ENCODE measurements at places on chromosomes 2 and 18. TPM values are rescaled to one million over a fixed set of nuclear protein-coding genes. Genes with fewer than 3 reads are reported as not detected.

Gene NDUFS1
- 223 TPM for total RNA-seq

Gene ARHGAP28
- total RNA-seq = 17.8 TPM

Gene SPC25
- not detected for total RNA-seq

Gene UNC80
- total RNA-seq = not detected

Gene C1QL2
- total RNA-seq = 0.27 TPM

Gene CHRNA1
- 1,867 TPM for total RNA-seq

Gene CNTNAP5
- not detected for total RNA-seq

Gene HOXD10
- not detected for total RNA-seq

Gene TBC1D8
- 14.7 TPM for total RNA-seq

- DNase-seq = no peak
These were observed 3.2 kb downstream of the CFLAR start for GRCh38 chr2:201118961-201119854.

DNA sequence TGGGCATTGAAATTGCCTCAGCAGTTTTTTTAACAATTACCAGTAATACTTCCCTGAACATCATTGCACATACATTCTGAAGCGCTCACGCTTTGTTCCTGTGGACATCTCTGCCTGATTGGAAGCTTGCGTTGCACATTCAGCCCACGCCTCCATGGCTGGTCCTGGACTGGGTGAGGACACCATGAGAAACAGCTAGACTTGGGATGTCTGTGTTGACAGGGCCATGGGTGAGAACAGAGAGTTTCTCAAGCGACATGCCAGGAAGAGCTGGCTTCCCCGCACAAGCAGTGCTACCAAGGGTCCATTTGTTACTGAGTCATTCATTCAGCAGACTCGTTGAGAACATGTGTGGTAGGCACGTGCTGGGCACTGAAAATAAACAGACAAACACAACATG, 166.3 kb downstream of the GBX2 start:
- peak; percentile 7 for DNase-seq

GRCh38 chr18:34158881-34159690, 65.6 kb downstream of the NOL4 start:
- peak; percentile 48 for DNase-seq

GRCh38 chr18:36471393-36471792, 173.9 kb downstream of the FHOD3 start:
- no peak for DNase-seq

GRCh38 chr2:26697425-26697824, 4.9 kb downstream of the KCNK3 start:
- no peak for DNase-seq

DNA sequence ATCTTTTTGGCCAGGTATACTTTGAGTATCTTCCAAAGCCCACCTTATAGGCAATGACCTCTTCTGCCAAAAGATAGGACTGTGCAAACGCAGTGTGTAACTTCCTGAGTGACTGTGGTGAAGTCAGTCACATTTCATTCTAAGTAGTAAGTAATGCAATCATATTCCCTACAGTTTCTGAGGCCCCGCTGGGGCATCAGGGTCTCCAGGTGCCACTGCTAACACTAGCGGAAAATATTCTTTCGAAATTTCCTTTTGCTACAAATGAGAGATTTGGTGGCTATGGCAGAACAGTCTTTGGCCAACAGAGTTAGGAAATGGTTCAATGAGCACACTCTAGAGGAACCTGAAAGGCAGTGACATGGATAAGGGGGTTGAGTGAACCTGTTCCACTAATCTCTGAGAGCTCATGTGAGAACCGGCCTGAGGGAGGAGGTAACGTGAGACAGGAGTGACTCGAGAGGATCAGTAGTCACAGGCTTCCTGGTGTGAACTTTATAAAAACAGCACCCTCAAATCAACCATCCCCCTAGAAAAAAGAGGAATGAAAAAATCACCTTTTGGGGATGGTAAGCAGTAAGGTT, 102.6 kb upstream of the LPIN2 start:
- no peak for DNase-seq

DNA sequence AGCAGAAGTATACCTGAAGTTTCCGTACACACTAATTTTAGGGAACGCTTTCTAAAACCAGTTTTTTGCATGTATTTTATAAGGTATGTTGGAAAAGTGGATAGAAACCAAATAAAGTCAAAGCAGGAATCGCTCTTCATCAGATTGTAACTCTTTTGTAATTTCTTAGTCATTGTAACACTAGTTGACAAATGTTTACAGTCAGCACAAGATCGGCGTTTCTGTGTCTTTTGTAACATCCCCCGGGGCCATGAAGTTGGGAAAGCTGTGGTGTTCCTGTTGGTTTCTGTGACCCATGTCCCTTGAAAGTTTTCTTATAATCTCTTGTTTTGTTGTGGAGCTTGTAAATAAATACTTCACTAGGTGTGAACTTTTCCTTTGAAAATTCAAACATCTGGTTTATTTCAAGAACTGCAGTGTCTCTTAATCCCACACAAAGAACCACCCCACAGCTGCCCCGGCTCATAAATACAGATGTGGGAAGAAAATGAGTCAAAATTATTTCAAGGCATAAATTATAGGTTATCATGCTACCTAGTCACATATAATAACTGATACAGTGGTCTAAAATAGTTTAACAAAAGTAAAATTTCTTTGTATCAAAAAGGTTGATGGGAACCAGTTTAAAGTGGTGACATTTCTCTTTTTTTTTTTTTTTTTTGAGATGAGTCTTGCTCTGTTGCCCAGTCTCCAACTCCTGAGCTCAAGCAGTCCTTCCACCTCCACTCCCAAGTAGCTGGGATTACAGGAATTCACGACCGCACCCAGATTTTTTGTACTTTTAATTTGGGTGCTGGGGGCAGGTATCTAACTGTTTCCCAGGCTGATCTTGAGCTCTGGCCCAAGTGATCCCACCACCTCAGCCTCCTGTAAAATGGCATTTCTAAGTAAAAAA, 751 bp upstream of the NMI start:
- DNase-seq = peak; percentile 55

DNA sequence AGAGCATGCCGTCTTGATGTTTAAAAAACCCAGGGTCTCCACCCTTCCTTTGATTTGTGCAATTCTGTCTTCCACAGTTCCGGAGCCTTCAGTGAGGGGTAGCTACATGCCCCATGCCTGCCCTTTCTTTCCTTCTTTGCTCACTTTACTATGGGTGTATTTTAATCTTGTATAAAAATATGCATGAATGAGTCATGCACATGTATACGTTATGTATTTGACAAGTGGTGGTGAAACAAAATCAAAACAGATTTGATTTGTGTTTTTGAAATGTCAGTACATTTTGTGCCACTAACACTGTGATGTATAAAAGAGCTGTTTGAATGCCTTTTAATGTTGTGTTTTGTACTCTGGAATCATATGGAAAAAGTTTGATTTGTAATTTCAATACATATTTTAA, 126.5 kb downstream of the RNF144A start:
- no peak for DNase-seq

GRCh38 chr18:50429207-50429948, 54.5 kb downstream of the SKA1 start:
- peak; percentile 57 for DNase-seq

DNA sequence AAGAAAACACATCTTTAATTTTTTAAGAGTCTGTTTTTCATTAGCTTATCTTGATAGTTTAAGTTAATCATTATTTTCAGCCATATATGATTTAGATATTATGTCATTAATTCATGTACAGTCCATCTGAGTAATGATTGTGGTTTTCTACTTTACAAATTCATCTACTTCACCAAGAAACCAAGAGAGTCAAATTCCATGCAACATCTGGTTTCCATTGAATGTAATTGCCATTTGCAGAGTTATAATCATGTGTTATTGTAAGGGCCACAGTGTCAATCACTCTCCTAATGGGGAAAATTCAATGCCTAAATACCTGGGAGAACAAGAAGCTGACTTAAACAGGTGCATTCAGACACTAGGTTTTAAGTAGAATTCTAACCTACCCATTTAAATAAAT, 217.2 kb upstream of the OSR1 start:
- DNase-seq = no peak

DNA sequence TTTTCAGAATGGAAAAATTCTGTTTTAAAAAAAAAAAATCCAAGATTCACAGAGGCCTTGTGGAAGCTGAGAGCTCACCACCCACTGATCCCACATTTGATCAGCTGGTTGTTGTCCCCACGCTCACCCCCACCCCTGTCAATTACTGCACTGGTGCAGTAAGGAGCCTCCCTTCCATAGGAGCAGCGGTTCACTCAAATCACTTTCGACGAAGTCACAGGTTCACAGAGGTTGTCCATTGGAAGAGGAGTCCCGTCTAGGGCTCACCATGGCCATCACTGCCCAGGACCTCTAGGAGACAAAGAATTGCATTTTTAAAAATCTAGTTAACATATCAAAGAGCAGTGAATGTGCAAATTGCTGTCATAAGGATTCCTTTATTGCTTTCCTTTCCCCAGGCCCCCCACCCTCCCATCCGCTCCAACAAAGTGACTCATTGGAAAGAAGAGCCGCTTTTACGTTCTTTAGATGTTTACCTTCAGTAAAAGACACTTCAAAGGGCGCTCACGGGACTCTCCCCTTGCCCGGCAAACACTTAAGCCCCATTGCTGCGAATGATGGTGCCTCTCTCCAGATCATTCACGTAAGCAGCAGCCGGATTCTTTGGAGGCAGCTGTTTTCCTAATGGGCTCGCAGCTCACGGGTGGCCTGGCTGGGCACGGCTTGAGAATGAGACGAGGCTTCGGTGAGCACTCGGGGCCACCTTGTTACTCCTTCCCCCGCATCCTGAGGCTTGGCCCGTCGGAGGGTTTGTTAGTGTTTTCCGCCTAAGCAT, 165.5 kb upstream of the SALL3 start:
- no peak for DNase-seq

DNA sequence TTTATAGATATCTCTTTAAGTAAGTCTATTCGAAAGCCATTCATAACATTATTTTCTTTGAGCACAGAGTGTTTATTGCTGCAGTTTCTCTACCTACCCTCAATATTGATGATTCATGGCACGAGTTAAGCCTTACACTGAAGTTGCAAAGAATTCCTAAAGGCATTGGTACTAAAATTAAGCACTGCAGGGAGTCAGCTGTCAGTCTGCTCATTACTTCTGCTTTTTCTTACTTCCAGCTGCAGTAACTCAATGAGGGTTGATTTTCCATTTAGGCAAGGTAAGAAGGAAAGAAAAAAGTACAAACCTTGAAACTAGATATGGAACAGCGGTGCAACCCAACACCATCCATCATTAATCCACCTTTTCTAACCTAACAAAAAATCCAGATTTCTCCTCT, 65.2 kb downstream of the RNF152 start:
- peak; percentile 23 for DNase-seq

GRCh38 chr18:23121133-23121532, 14.2 kb upstream of the CABLES1 start:
- DNase-seq = no peak

DNA sequence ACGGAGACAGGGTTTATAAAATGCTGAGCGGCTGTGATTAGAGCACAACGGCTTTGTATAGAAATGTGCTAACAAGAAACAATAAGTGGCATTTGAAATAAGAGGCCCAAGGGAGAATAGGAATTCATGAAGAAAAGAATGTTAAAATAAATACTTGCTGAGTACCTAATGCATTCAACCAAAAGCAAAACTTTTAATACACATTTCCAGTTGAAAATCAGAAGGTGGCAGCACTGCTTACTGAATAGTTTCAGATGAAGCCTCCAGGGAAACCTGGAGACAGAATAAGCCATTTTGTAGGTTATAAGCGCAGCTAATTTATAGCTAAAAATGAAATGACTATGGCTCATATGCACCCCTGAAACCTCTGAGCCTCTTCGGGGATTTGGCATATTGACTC, 286.6 kb downstream of the DPP10 start:
- no peak for DNase-seq

DNA sequence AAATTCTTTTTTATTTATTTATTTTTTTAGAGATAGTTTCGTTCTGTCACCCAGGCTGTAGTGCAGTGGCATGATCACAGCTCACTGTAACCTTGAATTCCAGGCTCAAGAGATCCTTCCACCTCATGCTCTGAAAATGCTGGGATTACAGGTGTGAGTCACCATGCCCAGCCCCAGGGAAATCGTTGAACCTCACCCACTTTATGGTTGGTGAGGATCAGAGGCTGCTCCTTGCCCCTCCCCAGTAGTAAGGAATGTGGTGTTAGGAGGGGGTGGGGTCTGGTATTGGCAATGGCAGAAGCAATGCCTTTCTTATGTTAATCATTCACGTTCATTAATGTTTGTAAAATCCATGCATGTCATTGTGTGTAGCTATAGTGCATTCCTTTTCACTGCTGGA, 161.9 kb downstream of the SUCLG1 start:
- DNase-seq = no peak

DNA sequence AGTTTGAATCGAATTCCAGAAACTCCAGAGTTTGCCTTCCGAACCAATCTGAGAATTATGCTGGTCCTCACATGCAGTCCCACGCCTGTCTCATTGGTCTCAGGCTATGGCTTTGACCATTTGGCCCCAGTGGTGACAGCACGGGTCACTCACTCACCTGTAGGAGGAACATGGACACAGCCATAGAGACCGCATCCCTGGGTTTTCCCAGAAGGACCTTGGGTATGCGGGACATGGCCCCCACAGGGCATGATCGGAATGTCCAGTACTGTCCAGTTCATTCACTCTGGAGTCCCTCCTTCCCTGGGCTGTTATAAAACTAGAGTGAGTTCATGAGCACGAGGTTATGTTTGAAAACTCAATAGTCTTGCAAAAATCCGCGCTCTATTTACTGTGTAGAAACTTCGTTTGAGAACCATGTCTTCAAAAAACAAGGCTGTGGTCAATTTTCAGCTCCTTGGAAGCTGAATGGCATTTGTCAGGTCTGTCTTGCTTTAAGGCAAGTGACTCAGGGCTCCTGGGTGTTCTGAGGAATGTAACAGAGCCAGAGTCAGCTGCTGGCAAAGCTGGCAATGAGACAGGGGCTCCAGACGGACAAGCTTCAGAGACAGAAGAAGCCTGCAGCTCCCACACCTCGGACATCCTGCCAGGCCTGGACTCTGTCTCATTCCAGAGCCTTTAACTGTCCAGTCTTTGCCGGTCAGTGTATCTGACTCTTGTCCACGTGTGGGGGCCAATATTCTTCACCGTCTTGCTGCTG, 86.7 kb upstream of the TMEM18 start:
- DNase-seq = peak; percentile 38

GRCh38 chr2:195312662-195313061, 344.4 kb upstream of the SLC39A10 start:
- DNase-seq = no peak

- DNase-seq = no peak
These were observed 478.9 kb downstream of the EIPR1 start for GRCh38 chr2:2898744-2899143.
